ENCODE measurements at places on chromosomes 11 and 22.

DNA sequence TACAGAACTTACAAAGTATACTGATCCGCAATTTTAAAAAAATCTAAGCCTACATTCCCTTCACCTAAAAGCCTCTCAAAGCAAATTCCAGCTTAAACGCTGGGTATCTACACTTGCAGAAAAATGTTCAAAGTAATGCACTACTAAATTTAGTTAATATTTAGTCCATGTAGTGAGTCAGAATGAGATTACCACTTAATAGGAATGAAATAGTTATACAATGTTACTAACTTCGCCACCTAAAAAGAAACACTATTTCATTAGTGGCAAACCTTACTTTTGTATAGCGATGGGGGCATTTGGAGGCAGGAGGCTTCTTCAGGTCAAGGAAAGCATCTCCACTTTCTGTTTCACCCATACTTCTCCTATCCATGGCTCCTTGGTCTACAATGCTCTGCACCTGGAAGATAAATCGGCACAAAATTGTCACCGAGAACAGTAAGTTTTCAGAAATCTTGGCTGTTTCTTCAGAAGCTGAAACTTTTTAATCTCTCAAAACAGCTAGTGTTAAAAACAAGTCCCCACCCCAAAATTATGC, 1.2 kb downstream of the EIF4ENIF1 start:
- no peak for DNase-seq

GRCh38 chr22:22118987-22119386, 125.6 kb upstream of the VPREB1 start:
- DNase-seq = no peak

GRCh38 chr22:41425660-41426365, 20.8 kb downstream of the TOB2 start:
- DNase-seq = peak; percentile 16

DNA sequence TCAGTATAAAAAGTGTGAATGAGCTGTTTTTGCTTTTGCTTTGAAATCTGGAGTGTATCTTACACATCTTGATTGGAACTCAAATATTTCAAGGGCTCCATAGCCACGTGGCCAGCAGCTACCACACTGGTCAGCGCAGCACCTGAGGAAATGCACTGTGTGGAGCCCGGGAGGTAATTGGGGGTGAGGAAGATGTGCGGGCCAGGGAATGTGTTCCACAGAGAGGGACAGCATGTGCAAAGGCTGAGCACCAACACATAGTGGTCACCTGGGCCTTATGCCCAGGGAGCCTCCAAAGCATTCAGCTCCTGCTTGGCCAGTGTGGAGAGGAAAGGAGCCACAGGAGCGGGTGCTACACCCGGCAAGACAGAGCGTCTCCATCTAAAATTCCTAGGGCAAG, 20.8 kb downstream of the RELT start:
- DNase-seq = no peak

GRCh38 chr22:45603619-45604018, 68.0 kb upstream of the ATXN10 start:
- no peak for DNase-seq

DNA sequence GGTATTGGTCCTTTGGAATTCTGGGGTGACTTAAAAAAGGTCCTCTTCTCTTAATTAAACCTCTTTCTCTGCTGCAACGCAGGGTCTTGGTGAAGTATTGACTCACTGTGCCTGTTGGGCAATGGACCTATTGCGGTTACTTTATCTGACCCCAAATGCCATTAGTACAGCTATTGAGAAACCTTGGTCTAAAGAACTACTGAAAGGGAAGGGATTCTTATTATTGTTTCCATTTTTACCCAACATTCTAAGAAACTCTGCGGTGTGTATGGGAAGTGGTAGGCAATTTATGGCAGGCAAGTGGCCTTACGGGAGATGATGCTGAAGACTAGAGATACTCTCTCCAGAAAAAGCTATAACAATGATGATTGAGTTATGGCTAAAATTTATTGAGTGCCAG, 12.5 kb downstream of the SLC6A5 start:
- DNase-seq = no peak

- DNase-seq = peak; percentile 68
These were observed 104.0 kb downstream of the PDE2A start for GRCh38 chr11:72569966-72570892.

DNA sequence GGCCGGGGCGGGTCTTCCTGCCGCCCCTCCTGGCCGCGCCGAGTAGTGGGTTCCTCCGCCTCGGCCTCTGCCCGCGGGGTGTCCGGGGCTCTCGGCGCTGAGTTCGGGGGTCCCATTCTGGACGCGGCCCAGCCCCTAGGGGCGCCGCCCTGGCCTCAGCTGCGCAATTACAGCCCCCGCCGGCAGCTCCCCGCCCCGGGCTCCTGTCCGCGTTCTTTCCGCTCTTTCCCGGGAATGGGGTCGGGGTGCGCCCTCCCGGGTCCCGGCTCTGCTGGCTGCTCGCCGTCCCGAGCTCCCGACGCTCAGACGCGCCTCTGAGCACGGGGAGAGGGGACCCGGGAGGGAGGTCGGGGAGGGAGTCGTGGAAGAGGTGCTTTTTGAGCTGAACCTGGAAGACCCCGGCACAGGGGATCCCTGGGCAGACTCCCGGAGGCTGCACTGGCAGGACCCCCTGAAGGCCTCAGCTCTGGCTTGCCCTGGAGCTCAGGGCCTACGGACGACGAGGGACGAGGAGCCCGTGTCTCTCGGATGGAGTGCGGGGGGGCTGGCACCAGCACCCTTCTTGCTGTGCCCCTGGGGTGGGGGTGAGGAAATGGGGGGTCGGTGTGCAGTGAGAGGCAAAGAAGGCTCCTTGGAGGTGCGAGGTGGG, 558 bp downstream of the TSPAN4 start:
- no peak for DNase-seq

- no peak for DNase-seq
These were observed 79.0 kb upstream of the SHISAL1 start for GRCh38 chr22:44391481-44392445.

GRCh38 chr11:12506404-12506921, 129.1 kb downstream of the PARVA start:
- DNase-seq = no peak

DNA sequence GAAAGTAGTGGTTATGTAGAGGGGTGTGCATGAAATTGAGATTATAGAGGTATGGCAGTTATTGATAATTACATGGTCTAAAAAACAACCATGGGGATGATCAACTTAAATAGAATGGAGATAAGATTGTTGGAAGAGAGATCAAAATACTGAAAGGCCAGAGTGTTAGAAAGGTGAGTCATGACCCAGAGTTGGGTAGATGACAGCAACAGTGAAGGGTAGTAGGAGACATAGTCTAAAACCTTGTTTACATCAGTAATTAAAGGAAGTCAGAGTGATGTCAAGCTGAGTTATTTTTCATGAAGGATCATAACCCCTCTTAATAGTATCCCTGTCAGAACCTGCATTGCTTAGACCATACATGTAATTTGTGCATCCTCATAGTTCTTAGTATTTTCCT, 110.9 kb downstream of the ELP4 start:
- DNase-seq = no peak

GRCh38 chr22:42972649-42973535, 42.1 kb downstream of the PACSIN2 start:
- DNase-seq = no peak

DNA sequence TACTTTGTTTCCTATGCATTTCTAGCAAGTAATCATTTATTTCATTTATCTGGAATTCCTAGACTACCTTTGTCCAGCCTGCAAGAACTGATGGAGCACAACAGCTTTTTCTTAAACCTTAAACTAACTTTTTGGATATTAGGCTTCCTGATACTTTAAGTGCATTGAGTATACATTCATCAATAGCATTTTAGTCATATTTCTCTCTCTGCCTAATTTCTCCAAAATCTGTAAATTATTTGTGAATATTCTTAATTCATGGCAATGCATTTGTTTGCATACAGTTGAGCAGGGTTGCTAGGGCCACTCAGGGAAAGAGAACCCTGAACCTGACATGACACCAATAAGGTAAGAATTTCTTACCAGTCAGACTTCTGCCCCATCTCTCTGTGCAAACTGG, 29.1 kb upstream of the APLNR start:
- DNase-seq = no peak

DNA sequence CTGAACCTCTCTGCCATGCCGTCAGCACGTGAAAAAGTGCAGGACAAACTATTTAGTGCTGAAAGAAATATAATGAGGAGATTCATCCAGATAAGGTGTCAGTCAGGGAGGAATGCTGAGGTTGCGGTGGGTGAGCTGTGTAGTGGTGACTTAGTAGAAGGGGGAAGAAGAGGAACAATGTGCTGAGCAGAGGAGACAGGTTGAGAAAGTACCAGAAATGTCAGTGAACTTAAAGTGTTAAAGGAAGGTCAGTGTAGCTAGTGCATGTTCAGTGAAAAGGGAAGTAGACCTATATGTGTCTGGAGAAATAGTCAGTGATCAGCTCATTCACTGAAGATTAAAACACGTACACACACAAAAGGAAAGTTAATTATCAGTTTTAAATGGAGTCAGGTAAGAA, 237.6 kb upstream of the CCDC179 start:
- no peak for DNase-seq

DNA sequence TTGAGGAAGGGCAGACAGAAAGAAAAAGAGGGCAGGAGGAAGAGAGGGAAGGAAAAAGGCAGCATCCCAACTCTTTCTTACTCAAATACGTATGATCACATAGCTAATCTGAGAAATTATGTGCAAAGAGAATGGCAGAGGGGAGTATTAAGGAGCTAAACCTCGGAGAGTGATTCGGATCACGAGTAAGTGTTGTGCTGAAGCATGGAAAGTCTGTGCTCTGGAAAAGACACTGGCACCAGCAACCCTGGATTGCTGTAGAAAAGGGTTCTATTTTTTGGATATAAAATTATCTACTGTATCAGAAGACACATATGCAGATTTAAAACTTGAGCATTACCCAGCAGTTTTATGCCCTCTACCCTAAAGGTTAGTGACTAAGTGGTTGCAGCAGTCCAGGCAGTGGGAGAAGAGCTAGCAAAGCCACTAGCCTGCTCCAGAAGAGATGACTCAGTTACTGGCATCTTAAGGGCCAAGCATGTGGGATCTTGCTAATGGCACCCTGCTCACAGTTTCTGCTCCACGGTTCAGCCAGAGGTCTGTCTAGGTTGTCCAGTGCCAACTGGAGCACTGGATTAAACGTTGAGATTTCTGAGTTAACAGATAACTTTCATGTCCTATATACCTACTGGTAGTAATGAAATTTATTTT, 151.7 kb downstream of the SWAP70 start:
- no peak for DNase-seq

DNA sequence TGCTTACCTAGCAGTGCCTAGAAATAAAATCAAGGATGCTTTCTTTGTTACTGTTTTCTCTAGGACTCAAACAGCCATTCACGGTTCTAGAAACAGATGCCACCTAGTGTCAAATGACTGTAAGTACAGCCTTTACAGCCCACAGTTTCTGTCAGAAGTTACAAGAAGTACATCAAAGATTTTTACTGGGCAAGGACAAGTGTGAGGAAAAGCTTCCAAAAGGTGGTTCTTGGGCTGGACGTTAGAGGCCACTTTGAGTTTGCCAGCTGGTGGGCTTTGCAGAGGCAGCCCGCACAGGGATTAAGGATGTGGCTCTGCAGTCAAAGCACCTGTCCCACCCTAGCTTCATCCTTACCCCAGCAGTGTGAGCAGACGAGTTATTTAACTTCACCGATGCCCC, 6.9 kb downstream of the KMT5B start:
- peak; percentile 37 for DNase-seq

- peak; percentile 1 for DNase-seq
These were observed 35.7 kb downstream of the TBCEL start for GRCh38 chr11:121059605-121060004.

DNA sequence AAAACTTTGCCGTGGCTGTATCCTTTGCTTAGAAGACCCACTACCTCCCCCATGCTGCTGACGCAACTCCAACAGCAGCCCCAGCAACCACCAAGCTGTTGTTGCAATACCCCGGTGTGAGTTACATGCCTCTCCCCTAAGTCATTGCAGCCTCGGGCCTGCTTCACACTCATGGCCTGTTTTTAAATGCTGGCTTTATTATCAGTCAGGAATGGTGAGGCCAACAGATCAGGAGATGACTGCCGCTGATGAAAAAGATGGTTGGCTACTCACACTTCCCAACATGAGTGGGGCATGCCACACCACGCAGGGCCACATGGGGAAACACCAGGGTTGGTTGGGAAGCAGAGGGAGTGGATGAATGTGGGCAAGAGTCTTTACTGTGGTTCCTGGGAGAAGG, 171.5 kb upstream of the SYT13 start:
- DNase-seq = no peak

DNA sequence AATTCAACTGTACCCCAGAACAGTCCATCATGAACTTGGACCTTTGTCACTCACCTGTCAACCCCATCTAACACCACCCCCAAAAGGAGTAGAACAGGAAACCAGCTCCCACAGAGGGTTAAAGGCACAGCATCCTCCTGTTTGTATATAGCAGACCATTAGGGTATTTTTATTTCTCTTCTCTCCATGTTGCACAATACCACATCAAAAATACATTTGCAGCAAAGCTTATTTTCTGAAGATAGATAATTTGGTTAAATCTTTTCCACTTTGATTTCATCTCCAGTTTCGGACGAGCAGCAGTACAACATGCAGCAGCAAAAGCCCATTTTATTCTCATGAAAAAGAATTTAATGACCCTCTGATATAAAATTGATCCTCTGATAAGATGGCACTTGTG, 103.1 kb downstream of the KIRREL3 start:
- DNase-seq = no peak

- DNase-seq = no peak
These were observed 61.0 kb downstream of the CYTH4 start for GRCh38 chr22:37343348-37343747.

- peak; percentile 50 for DNase-seq
These were observed 208.6 kb downstream of the DBX1 start for GRCh38 chr11:19951558-19952115.

DNA sequence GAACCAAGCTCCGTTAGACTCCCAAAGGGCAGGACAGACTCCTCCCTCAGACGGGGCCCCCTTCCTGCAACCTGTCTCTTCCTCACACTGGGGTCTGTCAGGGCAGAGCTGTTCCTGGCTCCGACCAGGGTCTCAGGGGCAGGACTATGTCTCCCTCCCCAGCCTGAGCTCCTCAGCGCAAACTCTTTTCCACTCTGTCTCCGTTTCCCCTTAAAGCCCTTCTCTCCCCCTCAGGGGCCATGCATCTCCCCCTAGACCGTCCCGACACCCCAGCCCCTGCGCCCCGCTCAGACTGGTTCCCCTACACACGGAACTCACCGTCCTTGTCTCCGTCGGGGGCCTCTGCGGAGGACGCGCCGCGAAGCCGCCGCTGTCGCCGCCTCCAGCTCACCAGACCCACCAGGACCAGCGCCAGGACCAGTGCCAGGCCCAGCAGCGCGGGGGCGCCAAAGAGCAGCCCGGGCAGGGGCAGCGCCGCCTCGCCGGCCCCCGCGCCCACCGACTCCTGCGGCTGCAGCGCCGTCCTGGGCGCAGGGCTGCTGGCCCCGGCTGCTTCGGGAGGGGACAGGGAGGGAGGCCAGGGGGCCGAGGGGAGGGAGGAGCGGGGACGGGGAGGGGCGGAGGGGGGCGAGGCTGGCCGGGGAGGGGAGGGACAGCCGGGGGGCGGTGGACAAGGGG, 684 bp downstream of the TNFRSF13C start:
- peak; percentile 69 for DNase-seq

GRCh38 chr11:117444711-117445658, 117.3 kb downstream of the CEP164 start:
- no peak for DNase-seq
